Stimulated activated CD4-positive, alpha-beta T cell treated with anti-CD3 and anti-CD28 coated beads, TNF-alpha, amount 100 ng/mL, for 1 hour (primary cell): ENCODE measurements at places on chromosomes 7 and 10.

GRCh38 chr7:99339595-99339994, 13.9 kb downstream of the ARPC1A start:
- no peak for DNase-seq

DNA sequence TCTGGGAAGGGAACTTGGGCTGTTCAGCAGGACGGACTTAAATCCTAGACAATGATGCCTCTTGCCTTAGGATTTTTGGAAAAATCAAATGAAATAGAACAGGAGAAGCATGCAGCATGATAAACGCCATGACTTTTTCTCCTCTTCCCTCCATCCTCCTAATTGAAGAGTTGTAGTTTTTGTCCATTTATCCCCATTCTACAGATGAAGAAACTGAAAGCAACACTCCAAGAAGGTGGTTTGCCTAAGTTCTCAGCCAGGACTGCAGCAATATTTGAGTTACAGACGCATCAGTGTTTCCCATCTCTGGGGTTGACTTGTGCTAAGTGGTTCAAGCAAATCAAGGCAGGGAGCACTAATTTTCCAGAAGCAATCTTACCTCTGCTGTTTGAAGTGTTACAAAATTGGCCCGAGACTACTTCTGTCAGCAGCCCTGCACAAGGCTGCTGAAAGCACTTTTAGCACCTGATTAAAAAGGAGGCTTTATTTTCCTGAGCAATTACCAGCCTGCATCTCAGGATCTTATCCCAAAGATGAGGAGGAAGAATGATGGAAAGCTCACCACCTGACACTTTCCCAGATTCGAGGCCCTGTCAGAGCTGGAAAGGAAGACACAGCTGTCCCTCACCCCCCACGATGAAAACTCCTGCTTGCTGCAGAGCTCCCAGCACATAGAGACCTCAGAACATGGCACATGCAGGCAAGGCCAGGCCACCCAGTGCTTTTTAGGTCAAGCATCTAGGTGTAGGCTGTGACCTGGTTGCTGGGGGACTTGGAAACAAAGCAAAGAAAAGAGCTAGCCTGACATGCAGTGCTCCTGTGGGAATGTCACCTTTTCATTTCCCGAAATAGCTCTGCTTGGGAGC, 19.7 kb upstream of the C10orf71 start:
- no peak for DNase-seq

DNA sequence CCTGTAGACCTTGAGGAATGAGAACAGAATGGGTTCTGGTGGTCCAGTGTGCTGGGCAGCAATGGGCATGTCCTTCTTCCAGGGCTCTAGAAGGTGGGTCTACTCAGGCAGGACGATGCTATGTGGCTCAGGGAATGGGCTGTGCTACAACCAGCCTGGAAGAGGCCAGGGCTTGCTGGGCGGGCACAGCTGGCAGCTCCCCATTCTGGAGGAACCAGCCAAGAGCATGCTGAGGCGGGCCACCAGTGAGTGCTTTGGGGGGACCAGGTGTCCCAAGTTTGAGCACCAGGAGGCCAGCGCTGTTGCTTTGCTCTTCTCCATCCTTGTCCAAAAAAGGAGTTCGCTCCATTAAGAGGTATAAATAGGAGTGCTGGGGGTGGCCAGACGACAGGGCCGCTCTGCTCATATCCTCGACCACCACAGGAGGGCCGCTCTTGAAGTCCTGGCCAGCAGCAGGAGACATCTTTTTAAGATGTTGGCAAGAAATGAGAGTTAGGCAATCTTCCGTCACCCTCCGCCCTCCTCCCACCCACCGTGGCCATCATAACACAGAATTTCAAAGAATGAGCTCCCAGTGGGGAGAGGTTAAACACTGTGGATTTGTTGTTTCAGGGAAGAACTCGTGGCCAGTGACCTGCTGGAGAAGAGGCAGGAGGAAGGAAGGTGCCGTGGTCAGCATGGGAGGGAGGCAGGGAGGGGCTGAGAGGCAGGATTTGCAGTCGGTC, 141.3 kb downstream of the GRK5 start:
- DNase-seq: no peak

DNA sequence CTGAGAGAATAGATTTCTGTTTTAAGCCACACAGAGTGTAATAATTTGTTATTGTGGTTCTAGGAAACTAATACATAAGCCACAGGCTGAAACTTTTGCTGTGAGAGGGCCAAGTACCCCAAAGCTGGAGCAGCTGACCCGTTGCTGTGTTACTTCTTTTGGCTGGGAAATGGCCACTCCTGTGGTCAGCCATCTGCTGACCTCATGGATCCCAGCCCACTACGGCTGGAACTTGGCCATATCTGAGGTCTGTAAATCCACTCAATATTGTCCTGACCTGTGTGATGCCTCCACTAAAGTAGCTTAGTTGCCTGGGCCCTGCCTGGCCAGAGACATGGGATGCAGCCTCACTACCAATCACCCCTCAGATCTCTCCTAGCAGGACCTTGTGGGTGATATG, 17.4 kb upstream of the LOXL4 start:
- DNase-seq: no peak

DNA sequence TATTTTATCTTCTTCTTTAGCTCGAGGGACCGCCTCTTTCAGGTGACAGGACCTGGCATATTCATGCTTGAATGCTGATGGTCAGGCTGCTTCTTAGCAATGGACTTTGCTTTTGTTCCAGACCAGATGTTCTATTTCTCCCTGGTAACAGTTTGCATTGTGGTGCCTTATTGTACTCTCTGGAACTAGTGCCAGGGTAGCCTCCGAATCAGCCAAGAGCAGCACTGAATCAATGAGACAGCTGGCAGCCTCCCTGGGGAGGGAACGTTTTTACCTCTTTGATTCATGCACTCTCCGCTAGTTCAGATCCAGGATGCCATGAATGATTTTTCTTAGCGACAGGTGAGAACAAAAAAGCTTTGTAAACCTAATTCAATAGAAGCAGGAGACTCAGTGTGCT, 54.1 kb upstream of the NXPH1 start:
- DNase-seq: no peak

DNA sequence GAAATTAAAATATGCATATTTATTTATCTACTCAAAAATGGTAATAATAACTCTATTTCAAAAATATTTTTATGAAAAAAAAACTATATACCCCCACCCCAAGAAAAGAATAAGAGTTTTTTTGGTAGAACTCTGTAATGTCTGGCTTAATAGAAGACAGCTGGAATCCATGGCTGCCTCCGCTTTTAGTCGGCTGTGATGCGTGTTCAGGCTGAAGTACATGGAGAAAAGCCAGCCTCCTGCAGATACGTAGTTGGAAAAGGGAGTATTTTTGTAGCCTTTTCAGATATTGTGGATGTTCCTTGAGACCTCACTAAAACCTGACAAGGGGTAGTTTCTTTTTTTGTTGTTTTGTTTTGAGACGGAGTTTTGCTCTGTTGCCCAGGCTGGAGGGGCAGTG, 10.0 kb downstream of the FOXK1 start:
- no peak for DNase-seq

- DNase-seq: no peak
Observed at GRCh38 chr7:35379481-35379880, 125.6 kb upstream of the TBX20 start.

GRCh38 chr10:120221873-120222485, 235.0 kb upstream of the PLPP4 start:
- no peak for DNase-seq

DNA sequence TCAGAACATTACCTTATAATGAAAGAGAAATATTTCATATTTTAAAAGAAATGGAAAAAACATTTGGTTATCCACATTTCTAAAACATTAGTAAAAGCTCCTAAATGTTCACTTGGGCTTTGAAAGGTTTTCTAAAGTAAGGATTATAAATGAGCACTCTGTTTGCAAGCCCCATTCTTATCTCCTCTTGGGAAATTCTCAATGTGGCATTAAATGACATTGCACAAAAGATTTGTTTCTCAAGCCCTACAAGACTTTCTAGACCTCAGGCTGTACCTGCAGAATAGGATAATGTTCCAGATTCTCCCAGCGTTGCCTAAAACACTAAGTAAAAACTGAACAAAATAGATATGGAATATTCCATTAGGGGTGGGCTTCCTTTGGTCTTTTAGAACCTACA, 658.0 kb upstream of the FOXK1 start:
- DNase-seq: no peak

DNA sequence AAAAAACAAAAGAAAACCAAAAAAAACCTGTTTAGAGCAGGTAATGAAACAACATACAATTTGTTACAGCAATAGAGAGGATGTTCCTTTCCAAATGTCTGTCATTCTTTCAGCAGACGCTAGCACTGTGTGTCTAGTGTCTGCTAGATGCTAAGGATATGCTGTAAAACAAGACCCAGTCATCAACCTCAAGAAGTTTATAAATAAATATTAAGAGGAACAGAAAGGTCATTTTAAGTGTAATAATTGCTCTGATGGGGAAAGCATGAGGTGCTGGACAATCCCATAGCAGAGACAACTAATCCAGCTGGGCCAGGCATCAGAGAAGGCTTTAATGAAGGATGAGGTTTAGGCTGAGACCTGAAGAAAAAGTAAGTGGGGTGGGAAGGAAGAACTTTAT, 23.3 kb upstream of the ASCC1 start:
- no peak for DNase-seq

DNA sequence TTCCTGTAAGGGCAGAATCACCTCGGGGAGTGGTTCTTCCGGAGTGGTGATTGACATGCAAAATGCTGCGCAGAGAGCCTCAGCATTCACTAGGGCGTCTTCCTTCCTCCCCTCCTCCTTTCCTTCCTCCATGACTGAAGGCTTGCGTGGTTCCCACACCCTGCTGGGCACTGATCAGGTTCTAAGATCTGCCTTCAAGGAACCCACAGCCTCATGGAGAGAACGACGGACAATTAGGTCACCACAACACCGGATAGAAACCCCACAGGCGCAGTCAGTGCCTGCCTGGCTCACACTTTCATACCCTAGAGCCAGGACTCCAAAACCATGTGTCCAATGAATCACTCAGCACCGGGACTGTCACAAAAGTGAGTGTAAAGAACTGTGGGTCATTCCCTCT, 131.3 kb downstream of the DPP6 start:
- no peak for DNase-seq

GRCh38 chr7:141462958-141463357, 88.3 kb upstream of the AGK start:
- DNase-seq: no peak

DNA sequence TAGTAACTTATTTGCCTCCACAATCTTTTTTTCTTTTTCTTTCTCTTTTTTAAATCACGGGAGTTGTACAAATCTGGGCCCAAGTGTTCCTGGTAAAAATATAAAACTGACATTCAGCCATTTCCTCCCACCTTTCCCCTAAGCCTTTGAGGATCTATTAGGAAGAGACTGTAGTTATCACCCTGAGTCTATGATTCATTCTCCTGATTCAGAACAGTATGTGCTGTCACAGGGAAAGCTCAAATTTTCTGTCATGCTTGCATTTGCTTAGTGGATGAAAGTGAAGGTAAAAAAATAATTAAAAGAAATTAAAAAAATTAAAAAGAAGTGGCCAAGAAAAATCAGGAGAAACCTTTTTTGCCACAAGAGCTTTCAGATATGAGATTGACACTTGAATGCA, 71.7 kb downstream of the KIF20B start:
- DNase-seq: no peak

- peak; percentile 66 for DNase-seq
Observed at GRCh38 chr10:101014230-101014884, 14.7 kb downstream of the LZTS2 start.

DNA sequence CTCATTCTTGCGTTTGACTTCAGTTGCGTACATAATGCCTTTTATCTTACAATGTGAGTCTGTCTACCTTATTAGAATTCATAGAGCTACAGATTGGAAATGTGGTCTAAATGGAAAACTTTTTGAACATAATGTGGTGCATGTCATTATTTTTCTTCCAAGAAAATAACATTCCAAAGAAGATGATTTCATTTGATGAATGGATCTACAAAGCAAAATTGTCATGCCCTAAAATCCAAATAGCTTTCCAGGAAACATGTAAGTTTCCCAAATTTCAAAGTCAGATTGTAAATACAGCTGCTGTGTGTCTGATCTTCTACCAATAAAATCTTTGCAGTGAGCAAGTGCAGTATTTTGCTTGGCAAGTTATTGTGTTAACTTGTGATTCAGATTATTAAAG, 101.8 kb upstream of the FZD8 start:
- DNase-seq: no peak

DNA sequence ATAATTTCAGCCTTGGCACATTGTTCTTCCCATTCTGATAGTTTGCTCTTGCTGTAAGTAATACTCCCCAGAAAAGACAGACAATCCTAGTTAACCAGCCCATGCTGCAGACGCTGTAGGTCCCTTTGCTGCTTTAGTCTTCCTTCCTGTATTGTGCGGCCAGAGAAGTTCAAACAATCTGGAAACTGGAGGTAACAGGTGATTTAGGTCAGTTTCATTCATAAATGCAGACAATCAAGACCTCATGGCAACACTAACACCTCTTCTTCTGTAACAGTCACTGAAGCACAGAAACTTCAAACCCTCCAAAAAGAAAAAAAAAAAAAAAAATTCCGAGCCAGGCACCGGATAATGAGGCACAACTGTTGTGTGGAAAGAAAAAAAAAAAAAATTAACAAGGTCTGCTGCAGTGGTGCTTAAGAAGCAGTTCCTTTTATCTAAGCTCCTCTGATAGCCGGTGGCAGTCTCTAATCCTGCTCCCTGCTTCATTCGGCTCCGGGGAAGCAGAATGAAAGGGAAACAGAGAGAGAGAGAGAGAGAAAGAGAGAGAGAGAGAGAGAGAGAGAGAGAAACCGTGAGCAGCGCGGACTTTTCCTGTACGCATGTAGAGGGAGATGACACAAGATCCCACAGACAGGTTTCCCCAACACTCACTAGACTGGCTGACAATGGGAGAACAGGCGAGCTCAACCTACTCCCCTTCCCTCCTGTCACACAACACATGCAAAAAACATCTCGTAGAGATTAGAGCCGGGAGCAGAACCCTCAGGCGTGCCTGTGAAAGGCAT, at the start of gene SEMA3A:
SEMA3A (minus strand) TSS at position 306 of the 788 bp plus-strand sequence; CDS start at position 103, 203 bp downstream.
- no peak for DNase-seq

GRCh38 chr10:70552586-70552985, 50.0 kb downstream of the PRF1 start:
- DNase-seq: no peak

DNA sequence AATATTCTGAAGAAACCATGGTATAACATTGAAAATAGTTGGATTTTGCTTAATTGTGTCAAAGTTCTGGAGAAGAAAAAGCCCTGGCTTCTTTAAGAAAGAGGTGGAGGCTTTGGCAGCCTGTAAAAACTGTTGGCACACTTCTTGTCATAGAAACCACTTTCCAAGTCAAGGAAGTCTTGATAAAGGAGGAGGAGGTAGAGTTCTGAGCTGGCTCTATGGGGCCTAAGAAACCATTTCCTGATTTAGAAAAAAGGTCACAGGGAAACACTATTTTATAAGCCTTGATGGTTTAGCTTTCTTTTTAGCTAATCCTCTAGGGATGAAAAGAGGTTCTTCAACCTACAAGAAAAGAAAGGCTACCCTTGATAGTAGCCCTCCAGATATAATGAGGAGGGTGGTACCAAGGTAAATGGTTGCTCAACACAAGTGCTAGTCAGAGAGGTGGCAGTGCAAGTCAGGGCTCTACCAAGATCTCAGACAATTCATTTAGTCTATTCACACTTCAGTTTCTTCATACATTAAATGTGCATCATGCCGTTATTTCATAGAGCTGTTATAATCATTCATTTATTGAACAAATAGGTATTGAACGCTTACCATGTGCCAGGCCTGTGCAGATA, 346.9 kb downstream of the RNLS start:
- no peak for DNase-seq
